ENCODE measurements at places on chromosomes 13 and 19.

GRCh38 chr19:17405250-17406045, at the start of gene BST2:
BST2 (minus strand) TSS chr19:17405630; CDS start chr19:17405575, 55 bp downstream.
- DNase-seq: peak; percentile 69

DNA sequence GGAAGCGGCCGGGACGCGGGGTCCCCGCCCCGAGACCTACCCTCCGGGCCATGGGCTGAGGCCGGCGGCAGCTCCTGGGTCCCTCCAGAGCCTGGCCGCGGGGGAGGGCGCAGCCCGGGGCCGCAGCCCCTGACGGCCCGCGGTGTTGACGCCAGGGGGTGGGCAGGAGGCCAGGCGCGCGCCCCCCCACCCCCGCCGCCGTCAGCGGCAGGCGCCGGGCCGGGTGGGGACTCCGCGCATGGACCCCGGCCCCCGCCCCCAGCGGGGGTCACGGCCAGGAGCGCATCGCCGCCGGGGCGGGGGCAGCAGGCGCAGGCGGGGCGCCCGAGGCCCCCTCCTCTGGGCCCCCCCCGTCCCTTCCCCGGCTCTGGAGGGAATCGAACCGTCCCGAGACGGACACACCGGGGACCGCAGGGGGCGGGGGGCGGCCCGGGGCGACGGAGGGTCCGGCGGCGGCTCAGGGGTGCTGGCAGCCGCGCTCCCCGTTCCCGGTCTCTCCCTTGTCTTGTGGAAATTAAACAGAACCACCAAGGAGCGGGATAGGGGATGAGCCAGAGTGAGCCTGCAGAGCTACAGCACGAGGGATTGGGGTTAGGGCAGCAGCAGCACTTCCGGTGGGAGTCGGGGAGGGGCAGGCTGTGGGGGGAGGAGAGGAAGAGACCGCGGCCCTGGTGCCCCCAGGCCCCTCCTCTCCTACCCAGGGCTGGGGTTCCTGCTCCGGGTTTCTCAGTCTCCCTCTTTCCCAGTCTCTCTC, at the start of gene MEIS3:
Gene MEIS3 (minus strand): TSS at position 498 of the 754 bp plus-strand sequence. CDS start 446 bp downstream, at position 52.
- no peak for DNase-seq

DNA sequence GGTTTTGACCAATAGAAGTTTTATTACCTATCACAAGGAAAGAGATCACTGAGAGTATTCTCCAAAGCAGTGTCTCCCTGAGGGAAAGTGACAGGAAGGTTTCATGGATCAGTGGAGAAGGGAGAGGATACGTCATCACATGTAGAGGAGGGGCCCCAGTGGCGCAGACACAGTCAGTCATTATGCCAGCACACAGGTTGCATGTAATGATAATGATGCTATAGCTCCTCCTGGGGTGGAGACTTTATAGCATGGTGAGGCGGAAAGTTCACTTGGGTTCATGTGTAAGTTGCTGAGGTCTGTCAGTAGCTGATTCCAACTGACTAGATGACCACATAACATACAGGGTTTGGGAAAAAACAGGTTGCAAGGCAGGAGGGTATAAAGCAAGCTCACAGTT, 88.8 kb downstream of the FNDC3A start:
- no peak for DNase-seq

DNA sequence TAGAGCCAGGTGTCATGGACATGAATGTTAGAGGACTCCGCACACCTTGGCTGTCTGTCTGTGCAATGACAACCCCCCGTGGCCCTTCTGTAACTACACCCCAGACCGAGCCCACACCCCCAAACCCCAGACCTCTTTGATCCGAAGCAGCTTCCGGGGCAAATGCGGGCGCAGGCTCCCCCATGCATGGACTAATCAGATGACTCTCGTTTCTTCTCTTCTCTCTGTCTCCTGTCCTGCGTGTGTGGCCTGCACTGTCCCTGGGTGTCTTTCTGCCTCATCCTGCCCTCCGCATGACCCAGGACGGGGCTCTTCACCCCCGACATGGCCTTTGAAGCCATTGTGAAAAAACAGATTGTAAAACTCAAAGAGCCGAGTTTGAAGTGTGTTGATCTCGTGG, 38.9 kb downstream of the TMED1 start:
- DNase-seq: no peak

DNA sequence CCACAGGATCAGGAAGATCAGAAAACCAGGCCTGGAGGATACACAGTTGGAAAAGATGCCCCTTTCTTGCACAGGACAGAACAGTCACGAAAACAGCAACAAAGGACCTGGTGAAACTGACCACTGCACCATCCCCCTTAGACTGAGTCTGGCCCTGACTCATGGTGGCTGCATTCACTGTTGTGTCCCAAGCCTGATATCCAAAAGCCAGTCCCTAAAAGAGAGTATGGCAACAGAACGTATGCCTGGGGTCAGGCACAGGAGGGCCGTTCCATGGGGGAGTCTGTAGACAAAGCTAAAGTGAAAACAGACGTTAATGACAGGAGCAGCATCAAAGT, 301.1 kb upstream of the NBEA start:
- DNase-seq: no peak

GRCh38 chr13:72431981-72432682, 295.3 kb downstream of the MZT1 start:
- no peak for DNase-seq

DNA sequence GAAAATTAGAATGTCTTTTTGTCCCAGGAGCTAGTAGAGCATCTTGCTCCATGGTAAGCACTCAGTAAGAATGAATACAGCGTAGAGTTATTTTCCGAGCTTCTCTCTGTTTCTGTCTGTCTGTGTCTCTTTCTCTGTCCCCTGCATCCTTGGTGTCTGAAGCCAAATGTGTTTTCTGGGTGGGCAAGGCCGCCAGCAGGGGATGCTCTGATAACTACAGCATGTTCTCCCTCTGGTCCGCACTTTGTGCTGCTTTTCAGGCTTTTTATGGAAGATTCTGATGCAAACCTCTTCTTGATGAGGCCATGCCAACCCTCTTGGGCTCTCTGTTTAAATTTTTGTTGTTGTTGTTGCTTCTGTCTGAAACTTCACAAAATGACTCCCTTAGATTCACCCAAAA, 142.8 kb upstream of the UBL3 start:
- no peak for DNase-seq

GRCh38 chr13:44694842-44695241, 118.7 kb upstream of the TSC22D1 start:
- DNase-seq: no peak

DNA sequence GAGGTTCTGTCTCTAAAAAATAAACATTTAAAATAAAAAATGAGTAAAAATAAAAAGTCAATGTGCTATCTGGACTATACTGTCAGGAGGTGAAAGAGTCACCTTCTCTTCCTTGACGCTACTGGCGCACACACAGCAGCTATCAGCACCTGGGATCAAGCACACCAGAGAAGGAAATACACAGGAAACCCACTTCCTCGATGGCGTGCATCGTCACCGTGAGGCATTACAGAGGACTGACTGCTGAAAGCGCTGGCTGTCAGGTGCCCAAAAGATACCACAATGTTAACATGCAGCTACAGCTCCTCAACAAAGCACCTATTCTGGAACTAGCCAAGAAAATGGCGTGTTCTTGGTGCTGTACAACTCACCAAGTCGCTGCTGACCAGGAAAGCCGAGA, 6.1 kb downstream of the SLC35E1 start:
- DNase-seq: peak; percentile 85

DNA sequence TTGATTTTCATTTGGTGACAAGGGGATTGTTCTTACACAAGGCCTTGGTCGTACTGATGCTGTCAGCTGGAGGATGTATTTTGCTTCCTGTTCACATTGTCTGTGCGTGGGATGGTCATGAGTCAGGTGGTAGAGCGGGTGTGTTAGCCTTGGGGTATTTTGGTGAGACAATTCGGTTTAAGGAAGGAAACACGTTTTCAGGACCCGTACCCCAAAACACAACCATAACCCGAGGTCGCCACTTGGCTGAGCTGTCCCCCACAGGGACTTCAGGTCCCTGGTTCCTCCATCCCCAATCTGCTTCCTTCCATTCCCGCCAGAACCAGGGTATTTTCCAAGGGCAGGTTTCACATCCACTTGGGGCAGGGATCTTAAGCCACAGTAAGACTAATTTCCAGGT, 15.0 kb downstream of the MYO9B start:
- peak; percentile 68 for DNase-seq

- DNase-seq: no peak
These were observed 10.5 kb downstream of the NECTIN2 start for GRCh38 chr19:44856421-44857083.

GRCh38 chr19:50418176-50419021, at the start of gene SPIB:
SPIB (plus strand) TSS chr19:50418938; CDS start chr19:50418963, 25 bp downstream.
- no peak for DNase-seq

DNA sequence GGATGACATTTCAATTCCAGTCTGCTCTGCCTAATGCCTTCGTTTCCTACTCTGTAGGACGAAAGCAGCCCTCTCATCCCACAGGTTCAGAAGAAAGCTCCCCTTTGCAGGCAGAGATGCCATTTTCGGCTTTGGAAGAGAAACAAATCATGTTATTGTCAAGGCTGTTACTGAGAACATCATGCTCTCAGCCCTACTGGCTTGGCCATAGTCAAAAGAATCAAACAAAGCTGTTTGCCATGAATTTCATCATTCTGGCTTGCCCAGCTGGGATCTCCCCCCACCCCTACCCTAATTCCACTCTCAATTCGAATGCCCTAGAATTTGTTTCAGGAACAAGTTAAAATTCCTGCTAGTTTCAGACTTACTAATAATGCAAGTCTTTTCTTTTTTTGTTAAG, 162.3 kb upstream of the SERP2 start:
- DNase-seq: no peak

DNA sequence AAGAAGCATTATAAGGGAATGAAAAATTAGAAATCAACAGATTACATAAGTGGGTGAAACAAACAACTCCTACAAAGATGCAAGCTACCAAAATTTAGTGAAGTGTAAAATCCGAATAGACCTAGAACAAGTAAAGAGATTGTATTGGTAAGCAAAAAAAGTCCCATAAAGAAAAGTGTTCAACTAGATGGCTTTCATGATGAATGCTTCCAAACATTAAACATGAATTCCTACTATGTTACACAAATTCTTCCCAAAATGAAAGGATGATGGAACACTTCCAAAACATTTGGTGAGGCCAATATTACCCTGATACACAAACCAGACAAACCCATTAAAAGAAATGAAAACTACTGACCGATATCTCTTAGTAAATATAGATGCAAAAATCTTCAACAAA, 139.0 kb downstream of the GPC5 start:
- DNase-seq: no peak
